ENCODE measurements at places on chromosomes 6 and 20.

DNA sequence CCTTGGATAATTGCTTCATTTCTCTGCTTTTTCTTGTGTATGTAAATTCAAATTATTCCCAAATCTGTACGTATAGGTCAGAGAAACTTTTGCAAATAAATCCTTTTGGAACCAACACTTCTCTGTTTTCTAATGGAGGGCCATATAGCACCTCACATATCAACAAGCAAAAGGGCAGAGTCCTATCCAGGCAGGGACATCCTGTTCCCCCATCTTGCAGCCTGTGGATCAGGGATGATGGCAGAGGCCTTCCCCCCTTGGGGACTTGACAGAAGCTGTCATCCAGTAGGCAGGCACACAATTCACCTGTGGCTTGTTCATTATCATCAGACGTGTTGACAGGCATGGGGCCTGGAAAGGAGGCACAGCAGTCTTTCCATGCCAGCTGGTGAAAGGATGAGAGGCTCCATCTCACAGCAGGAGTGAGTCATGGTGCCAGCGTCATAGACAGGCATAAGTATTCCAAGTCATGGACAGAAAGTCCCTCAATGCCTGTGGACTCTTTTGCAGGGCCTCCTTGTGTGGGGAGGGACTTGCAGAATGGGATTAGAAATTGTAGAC is 31.8 kb upstream of the PLEKHG1 start:
- DNase-seq = no peak

DNA sequence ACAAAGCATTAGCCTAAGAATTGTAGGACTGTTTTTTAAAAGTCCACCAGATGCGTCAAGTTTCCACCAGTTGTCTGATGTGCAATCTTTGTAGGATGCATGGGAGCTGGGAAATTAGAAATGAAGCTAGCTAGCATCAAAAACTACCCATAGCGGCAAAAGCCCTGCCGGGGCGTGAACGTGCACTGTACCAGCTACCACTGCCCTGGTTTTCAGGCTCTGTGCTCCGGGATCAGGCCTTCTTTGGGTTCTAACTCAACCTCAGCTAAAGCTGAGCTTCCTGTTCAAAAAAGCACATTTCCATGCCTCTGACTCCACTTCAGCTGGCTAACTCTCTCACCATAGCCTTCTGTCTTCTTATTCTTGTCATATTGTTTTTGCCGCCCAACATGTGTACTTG is 26.9 kb upstream of the FUCA2 start:
- DNase-seq = no peak

DNA sequence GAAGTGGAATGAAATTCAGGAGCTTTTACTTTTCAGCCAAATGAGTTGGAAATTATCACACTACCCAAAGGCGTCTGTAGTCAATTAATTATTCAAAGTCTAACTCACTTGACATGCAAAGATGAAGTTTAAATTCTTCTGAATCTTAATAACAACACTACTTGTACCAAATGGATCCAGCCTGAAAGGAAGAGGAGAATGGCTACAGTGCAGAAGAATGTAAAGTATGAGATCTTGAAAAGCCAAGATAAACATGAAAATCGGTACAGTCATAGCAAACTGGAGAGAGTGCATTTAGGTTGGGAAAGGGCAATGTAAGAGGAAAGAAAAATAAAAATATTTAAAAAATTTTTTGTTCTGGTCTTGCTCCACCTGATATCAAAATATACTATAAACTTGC is 195.5 kb downstream of the SIM1 start:
- peak; percentile 82 for DNase-seq

DNA sequence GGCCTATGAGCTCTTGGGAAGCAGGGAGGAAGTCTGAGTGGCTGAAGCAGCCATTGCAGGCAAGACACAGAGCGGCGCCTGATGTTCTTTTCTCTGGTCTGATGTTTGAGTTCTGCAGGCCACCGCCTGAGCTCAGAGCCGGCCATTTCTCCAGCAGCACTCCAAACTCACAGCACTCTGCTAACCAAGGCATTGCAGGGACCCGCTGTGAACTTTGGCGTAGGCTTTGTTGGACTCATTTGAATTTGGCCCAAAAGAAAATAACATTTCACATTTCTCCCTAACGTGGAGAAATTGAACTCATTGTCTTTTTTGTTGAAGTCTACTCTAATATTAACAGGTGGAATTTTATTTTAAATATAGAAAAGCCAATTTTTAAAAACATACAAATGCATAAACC is 336.1 kb downstream of the FARS2 start:
- DNase-seq = no peak

GRCh38 chr6:54587277-54587676 is 259.3 kb upstream of the FAM83B start:
- DNase-seq = no peak

DNA sequence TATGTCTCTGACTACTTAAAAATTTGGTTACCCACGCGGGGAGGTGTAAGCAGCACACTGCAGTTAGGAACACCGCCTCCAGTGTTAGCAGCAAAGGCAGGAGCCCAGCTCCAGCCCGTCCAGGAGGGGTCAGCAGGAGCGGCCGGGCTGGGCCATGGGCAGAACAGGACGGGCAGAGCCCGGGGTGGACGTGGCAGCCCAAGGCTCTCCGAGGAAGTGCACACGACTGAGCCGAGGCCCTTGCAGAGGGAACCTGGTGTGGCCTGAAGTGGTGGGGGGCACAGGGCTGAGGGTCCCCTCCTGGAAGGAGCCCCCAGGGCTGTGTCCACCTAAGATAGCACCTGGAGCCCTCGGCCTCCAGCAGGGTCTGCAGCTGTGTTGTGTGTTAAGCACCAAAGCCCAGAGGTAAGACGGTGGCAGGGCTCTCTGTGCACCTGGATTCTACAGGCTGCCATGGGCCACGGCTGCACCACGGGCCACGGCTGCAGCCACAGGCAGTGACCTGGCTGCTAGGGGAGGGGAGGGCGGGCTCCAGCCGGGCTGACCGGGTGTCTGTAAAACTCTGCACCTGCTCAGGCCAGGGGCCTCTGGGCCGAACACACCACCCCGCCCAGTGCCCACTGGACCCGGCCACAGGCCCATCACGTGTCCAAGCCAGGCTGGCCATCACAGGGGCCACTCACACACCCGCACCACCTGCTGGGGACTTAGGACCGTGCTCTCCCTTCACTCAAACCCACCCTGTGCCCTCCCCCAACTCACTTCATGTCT is 6.6 kb downstream of the SLC2A4RG start:
- DNase-seq = no peak

- no peak for DNase-seq
Observed at GRCh38 chr20:47623206-47623605, 121.5 kb downstream of the NCOA3 start.

GRCh38 chr6:111210194-111210728 is 123.0 kb downstream of the SLC16A10 start:
- DNase-seq = peak; percentile 64

DNA sequence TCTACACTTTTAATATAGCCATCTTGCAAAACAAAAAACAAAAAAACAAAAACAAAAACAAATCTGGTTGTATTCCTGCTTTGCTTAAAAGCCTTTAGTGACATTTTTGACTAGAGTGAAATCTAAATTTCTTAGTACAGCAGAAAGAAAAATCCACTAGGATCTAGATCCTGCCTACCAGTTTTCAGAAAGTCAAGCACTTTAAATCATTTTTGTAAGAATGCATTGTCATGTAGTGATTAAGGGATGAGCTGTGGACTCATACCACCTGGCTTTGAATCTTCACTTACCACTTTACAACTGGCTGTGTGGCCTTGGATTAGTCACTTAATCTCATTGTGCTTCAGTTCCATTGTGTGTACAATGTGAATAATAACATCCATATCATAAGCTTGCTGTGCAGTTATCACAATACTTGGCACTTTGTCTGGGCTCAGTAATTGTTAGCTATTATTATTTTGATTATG is 4.0 kb downstream of the MKKS start:
- DNase-seq = peak; percentile 53

DNA sequence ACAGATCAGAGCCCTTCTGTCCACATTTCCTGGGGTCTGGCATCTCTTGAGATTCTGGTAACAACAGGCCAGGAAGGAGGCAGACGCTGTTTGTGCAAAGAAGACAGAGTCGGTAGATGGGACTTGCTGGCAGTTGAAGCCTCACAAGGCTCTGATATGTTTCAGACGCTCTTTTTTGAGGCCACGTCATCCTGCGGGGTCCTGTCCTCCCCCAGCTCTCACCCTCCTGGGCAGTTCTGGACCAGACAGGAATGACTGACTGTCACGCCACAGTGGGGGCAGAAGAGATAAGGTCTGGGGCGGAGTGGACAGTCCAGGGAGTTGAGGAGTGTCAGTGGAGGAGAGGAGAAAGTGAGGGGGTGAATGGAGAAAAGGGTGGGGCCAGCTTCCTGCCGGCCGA is 87.1 kb upstream of the SULF2 start:
- DNase-seq = no peak

Data from HCEC 1CT (cell line).